ENCODE measurements at places on chromosomes 11 and 22.

- DNase-seq: no peak
Measured at GRCh38 chr11:66247295-66247694, 21.1 kb upstream of the RAB1B start.

DNA sequence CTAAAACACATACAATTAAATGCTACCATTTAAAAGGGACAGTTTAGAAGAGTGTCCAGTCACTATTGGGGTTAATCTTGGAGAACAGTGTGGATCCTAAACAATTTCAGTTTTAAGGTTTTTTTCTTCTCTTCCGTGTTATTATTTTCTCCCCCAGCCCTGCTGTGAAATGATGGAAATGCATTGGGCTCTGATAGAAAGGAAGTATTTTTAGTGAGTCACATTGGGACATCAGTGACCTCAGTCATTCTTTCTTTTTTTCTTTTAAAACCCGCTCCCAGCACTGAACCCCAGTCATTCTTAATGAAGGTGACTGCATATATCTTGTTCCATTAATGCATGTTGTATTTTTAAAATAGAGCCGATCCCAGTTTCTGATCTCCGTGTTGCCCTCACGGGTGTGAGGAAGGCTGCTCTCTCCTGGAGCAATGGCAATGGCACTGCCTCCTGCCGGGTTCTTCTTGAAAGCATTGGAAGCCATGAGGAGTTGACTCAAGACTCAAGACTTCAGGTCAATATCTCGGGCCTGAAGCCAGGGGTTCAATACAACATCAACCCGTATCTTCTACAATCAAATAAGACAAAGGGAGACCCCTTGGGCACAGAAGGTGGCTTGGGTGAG, 93.2 kb upstream of the OR4B1 start:
- no peak for DNase-seq

DNA sequence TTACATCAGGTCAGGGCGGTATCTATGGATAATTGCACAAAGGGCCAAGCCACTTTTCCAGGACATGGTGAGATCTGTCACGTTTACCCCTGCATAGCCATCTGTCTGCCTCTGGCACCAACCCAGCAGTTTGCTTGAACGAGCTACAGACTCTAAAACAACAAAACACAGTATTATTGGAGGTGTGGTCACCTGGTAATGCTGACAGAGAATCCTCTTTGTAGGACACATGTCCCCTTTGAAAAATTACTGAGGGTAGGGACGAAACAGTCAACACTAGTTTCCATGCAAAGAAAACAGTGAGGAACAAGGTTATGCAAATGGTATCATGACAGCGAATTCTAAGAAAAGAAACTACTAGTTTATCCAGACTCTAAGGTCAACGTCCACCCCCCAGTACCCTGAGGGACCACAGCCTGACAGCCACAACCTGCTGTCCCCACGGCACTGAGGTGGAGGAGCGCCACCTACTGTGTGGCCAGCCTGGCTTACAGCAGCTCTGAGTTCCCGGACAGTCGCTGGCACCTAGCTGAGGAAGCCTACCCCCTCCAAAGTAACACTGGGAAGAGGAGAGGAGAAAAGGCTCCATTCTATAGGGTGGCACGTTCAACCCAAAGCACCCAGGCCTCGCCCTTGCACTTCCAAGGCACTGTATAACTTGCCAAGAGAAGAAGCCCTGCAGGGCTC, 117.4 kb upstream of the BID start:
- no peak for DNase-seq

DNA sequence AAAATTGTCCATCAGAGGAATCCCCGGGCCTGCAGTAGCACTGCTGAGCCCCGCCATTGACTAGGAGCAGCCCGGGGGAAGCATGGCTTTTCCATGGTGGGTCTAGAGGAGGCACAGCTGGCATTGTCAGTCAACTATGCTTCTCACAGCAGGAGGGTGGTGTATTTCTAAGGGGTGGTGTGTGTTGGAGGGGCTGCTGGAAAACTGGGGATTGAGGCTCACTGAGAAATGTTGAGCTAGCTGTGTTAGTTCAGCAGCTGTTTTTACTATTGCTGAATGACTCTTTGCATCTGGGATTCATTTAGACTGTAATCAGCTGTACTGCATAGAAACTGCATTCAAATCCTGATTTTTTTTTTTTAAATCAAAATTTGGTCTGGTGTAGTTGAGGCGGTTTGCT, 5.6 kb downstream of the DDX10 start:
- DNase-seq: no peak

- DNase-seq: peak; percentile 23
Measured at GRCh38 chr11:72224564-72225410, at the start of gene INPPL1. Gene INPPL1, plus strand, starts transcription at chr11:72224767. Its CDS starts 218 bp downstream, at chr11:72224985.

DNA sequence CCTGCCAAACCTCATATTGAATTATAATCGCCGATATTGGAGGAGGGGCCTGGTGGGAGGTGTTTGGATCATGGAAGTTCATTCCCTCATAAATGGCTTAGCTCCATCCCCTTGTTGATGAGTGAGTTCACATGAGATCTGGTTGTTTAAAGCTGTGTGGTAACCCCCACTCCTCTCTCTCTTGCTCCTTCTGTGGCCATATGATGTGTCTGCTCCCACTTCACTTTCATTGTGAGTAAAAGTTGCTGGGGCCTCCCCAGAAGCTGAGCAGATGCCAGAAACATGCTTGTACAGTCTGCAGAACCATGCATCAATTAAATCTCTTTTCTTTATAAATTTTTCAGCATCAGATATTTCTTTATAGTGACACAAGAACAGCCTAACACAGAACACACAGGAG, 929.0 kb upstream of the FAT3 start:
- no peak for DNase-seq

DNA sequence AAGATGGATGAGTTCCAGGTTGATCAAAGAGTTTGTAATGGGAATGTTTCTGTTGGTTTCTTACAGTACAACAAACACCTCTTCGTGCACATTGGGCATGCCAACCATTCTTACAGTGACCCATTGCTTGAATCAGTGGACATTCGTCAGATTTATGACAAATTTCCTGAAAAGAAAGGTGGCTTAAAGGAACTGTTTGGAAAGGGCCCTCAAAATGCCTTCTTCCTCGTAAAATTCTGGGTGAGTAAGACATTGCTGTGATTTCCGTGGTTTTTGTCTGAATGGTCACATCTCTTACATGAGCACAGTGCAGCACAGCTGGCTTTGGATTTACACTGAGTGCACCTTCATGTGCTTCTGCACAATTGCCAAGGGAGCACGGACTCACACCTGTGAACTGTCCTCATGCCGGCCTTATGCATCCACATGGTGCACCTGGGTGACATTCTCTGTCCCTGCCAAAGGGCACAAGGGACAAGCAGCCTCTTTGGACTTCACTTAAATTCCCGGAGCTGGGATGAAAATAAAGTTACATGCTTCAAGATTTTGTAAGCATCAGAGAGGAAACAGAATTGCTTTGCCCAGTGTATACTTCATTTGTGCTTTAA, 107.1 kb upstream of the RASSF10 start:
- DNase-seq: no peak

DNA sequence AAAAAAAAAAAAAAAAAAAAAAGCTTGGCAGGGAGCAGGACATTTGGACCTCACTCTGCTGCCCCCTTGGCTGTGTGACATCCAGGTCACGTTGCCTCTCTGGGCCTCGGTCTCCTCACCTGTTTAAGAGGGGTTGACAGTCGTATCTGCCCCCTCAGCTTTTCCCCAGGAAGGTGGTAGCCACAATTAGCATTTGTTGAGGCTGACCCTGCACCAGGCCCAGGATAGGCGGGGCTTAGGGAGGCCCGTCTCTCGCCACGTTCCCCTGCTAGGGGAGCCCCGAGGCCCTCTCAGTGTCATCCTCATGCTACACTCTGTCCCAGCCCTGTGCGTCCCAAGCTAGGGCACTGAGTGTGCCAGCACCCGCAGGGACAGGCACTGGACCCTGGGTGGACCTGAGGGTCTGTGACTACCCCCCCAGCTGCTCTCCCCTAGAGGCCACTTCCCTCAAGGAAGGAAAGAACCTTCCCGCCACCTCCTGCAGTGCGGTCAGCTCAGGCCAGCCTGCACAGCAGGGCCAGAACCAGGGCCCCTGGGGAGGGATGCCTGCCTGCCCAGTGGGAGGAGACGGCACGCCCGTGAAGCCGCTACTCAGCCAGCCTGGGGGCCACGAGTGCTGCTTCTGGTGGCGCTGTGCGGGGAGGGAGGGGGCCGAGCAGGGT, 38.5 kb upstream of the PPARA start:
- DNase-seq: no peak

DNA sequence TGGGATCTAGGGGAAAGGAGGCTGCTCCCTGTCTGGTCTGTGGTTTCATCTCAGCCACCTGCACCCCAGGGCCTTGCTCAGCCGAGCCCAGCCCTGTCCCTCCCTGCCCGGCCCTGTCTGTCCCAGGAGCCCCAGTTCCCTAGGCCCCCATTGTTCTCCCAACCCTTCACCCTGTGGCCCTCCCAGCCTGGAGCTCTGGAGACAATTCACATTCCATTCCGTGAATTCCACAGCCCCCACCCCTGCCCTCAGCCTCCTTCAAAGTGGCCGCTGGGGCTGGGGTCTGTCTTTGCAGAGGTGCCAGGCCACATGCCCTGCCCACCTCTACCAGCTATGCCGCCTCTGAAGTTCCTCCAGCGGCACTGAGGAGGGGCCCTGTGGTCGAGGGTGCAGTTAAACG, 77.9 kb upstream of the WNT11 start:
- no peak for DNase-seq

DNA sequence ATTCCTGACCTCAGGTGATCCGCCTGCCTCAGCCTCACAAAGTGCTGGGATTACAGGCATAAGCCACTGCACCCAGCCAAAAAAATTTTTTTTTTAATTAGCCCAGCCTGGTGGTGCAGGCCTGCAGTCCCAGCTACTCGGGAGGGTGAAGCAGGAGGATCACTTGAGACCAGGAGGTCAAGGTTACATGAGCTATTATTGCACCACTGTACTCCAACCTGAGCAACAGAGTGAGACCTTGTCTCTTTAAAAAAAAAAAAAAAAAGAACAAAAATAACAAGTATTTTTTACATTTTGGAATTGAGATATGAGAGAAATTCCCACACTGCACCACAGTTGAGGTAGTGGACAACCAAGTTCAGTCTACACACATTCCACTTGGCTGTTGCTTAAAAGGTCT, 13.6 kb upstream of the L3MBTL2 start:
- no peak for DNase-seq

DNA sequence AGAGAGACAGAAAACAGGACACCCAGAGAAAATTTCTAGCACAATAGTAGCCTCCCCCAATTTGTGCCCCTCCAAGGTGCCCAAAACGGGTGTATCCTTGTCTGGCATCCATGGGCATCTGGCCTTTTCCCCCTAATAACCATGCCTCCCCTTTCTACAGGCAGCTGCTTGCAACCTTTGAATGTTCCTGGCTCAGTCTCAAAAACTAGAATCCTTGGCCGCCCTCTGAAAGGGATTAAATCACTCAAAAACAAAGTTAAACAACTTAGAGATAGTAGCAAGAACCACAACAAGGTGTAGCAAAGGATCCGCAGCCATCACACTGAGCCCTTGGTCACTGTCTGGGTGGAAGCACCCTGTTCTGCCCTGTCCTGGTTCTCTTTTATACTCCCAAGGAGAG, 105.6 kb downstream of the MN1 start:
- no peak for DNase-seq

DNA sequence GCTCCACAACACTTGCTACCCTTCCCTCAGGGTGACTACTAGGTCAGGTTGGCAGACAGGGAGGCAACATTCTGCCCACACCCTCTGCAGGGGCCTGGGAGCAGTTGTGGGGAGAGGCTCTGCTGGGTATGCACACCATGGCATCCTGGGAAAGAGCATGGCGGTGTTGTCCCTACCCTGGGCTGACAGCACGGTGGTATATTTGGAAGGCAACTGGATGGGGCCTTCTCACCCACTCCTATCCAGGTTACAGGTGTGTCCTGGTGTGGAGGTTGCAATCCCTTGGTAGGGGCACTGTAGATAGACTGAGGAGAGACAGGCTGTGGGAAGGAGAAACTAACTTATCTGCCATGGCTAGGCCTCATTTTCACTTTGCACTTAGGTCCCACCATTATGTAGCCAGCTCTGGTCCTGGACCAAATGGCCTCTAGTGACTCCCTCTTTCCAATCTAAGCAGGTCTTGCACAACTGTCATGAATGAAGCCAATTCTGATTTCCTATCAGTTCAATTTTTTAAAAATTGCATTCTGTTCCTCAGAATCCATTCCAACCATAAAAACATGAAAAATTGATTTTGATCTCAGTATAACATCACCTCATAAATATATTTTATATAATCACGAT, 54.0 kb upstream of the CD44 start:
- no peak for DNase-seq
